Spinal cord (tissue), 10 donors: ENCODE measurements at places on chromosomes 11 and 22.

DNA sequence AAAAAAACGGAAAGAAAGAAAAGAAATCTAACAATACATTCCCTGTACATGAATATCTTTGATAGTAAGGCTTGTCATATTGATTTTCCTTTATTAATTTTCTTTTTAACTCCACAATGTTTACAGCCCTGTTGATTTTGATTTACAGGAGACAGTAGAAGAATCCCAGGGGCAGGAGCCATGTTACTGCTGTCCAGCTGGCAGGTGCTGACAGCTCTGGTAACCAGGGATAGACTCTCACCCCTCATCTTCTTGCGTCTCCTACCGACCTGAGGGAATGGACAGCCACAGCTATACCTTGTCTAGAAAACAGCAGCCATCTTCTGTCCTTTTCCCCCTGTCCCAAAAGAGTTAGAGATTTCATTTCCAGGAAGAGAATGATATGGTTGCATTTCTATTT is 37.4 kb downstream of the PRDM10 start:
- H3K27me3 ChIP-seq = no peaks in the 10 kb centered on the region
- no peaks in the 10 kb centered on the region for H3K36me3 ChIP-seq
- no peak overlapping the region for H3K27ac ChIP-seq
- H3K4me1 ChIP-seq = no peaks in the 10 kb centered on the region
- no peak for DNase-seq
- no peak overlapping the region for H3K4me3 ChIP-seq

DNA sequence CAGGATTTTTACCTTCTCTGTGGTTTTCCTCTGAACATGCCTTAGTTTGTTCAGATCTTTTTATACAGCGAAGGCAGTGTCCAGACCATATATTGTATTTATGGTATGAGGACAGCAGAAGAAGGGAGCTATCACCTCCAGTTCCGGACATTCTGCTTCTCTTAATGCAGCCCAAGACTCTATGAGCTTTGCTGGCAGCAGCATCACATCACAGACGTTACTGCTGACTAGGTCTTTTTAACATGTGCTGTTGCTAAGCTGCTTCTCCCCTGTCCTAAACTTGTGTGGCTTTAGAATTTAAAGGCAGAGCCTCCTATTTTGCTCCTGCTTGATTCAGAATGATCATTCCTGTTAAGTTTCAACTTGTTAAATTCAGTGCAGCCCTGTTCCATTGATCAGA is 13.4 kb downstream of the MICAL2 start:
- peaks cover 11% of the 10 kb centered on the region for H3K27me3 ChIP-seq
- DNase-seq = no peak
- H3K4me3 ChIP-seq = no peak overlapping the region
- peaks cover 11% of the 10 kb centered on the region for H3K4me1 ChIP-seq
- H3K36me3 ChIP-seq = no peaks in the 10 kb centered on the region

GRCh38 chr11:78740199-78741071 is 165.8 kb upstream of the NARS2 start:
- H3K4me1 ChIP-seq = peaks cover 5% of the 10 kb centered on the region
- no peak for DNase-seq

DNA sequence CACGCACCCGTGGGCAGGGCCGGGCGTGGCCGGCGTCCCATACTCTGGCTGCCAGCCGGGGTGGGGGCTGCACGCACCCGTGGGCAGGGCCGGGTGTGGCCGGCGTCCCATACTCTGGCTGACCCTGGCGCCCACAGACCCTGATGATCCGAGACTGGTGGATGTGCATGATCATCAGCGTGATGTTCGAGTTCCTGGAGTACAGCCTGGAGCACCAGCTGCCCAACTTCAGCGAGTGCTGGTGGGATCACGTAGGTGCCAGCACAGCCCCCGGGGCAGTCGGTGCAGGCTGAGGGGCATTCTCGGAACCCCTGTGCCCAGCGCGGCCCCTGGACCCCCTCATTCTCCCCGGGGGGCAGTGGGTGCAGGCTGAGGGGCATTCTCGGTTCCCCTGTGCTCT is 19.0 kb downstream of the RNH1 start:
- no peak for DNase-seq
- H3K36me3 ChIP-seq = peaks cover 74% of the 10 kb centered on the region
- H3K27me3 ChIP-seq = no peaks in the 10 kb centered on the region

DNA sequence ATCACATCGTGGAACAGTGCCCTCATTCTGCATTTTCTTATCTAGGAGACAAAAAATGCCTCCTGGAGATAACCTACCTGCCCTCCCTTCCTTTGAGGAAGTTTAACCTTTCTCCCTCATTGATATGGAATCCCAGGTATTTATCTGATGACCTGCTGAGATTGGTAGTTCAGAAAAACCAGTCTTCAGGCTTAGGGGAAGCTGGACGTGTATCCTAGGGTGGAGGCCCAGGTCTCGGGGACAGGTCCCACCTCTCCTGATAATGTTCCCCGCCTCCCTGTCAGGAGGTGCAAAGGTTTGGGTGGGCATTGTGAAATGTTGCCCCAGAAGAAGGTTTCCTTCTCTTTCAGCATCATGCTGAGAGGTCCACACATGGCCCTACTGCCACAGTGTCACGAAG is 186.9 kb upstream of the NAV2 start:
- no peak for DNase-seq
- no peaks in the 10 kb centered on the region for H3K36me3 ChIP-seq
- no peak overlapping the region for H3K4me3 ChIP-seq
- peaks cover 17% of the 10 kb centered on the region for H3K4me1 ChIP-seq
- H3K27me3 ChIP-seq = no peaks in the 10 kb centered on the region

DNA sequence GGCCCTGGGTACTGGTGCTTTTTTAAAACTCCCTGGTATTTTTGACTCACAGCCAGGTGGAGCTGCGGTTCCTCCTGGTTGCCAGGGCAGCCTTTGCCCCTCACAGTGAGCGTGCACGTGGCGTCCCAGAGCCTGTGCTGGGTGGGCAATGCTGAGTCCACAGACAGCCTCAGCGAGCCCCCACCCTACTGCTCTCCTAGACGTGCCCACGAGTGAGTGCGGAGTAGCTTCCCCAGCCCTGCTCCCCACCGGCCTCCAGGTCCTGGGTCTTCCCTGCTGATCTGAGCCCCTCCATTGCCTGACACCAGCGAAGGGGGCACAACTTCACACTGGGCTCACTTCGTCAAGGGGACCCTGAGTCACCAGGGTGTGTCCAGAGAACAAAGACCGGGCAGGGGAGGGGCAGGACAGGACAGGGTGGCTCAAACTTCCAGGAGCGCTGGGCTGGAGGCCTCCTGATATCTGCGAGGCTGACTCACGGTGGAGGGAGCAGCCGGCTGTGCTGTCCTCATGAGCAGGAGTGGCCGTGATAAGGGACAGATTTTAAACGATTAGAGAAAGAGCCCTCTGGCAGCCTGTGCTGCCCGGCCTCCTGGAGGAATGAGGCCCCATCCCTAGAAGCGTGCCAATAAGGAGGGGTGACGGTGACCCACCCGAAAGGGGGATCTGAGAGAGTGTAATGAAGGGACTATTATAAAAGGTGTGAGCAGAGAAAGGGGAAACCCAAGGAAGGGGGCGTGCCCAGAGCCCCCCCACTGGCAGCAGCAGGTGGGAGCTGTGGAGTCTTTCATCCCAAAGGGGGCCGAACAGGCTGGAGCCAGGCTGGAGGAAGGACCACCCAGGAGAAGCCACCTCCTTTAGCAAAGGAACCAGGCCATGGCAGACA is 129.3 kb upstream of the FGF3 start:
- H3K36me3 ChIP-seq = no peaks in the 10 kb centered on the region
- H3K27me3 ChIP-seq = peaks cover 6% of the 10 kb centered on the region
- H3K4me1 ChIP-seq = peaks cover 9% of the 10 kb centered on the region
- no peak for DNase-seq
- no peak overlapping the region for H3K4me3 ChIP-seq
- no peak overlapping the region for H3K27ac ChIP-seq

DNA sequence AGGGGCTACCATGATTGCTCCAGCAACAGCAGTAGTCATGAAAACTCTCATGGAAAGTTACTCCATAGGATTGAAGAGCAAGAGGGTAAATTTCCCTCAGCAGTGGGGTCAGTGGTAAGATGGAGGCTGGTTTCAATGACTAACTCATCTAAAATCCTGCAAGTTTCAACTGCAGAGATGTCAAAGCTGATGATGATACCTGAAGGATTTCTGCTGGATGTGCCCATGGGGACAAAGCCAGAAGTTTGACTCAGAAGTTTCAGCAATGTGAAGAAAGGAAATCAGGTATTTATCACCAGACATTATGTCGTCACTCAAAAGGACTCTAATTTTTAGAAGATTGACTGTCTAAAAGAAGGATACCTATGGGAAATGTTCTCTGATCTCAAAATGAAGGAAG is 29.1 kb downstream of the RAB38 start:
- no peak overlapping the region for H3K27ac ChIP-seq
- H3K4me1 ChIP-seq = no peaks in the 10 kb centered on the region
- no peak for DNase-seq
- H3K36me3 ChIP-seq = no peaks in the 10 kb centered on the region
- H3K4me3 ChIP-seq = no peak overlapping the region

DNA sequence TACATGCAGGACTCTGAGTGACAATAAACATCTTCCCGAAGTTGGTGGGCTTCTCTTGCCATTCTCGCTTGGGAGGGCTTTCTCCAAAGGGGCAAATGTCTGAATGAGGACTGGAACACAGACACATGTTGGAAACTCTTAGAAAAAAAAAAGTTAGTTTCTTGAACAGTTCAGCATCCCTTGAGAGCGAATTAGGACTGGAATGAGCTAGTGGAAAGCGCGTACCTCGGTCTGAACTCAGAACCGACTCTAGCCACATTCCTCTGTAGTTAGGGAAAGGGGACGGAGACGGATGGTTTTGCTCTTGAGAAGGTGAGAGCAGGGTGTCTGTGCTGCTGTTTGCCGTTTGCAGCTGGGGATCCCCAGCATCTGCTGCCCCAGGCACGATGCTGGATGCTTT is 517.3 kb downstream of the TBC1D22A start:
- H3K4me1 ChIP-seq = peaks cover 5% of the 10 kb centered on the region
- no peak overlapping the region for H3K4me3 ChIP-seq
- no peaks in the 10 kb centered on the region for H3K36me3 ChIP-seq
- peaks cover 2% of the 10 kb centered on the region for H3K27me3 ChIP-seq
- no peak overlapping the region for H3K27ac ChIP-seq

- H3K4me3 ChIP-seq = no peak overlapping the region
- H3K4me1 ChIP-seq = no peaks in the 10 kb centered on the region
- DNase-seq = no peak
These were observed 74.6 kb downstream of the RAB30 start for GRCh38 chr11:82996966-82997606.

DNA sequence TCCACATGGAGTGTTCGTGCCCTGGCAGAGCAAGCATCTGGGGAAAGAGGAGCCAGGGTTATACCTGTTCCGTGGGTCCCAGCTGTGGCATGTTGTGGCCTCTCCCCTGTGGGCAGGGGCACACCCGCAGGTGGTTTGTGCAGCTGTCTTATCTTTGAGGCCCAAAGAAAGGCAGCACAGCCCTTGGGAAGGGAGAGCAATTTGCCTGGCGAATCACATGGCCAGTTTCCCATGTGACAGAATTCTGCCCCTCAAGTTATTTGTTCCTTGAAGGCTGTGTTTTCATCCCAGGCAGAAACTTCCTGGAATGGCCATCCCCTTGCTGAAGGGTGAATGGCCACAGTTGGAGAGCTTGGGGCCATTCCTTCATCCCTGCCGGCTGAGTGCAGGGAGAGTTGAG is 16.4 kb upstream of the COX8A start:
- no peak overlapping the region for H3K27ac ChIP-seq
- no peaks in the 10 kb centered on the region for H3K27me3 ChIP-seq
- H3K4me1 ChIP-seq = peaks cover 5% of the 10 kb centered on the region
- no peak overlapping the region for H3K4me3 ChIP-seq

DNA sequence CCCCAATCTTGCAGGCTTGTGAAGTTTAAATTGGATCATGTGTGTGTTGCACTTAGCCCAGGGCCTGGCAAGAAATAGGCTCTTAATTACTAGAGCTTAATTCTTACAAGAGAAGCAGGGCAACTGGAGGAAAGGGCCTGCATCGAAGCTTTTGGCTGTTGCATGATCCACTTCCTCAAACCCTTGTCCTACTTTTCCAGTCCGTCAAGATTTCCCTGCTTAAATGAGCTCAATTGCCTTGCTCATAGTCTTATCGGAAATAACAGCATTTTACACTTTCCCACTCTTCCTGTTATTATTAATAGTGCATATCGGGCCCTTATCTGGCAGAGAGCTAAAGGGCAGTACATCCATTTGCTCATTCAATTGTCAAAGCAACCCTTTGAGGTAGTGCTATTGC is 18.1 kb downstream of the DTX4 start:
- peaks cover 29% of the 10 kb centered on the region for H3K4me1 ChIP-seq
- peaks cover 48% of the 10 kb centered on the region for H3K36me3 ChIP-seq
- H3K27ac ChIP-seq = no peak overlapping the region
- no peak for DNase-seq
- no peaks in the 10 kb centered on the region for H3K27me3 ChIP-seq

GRCh38 chr22:43182118-43182517 is 4.8 kb downstream of the TTLL12 start:
- H3K27ac ChIP-seq = no peak overlapping the region
- H3K4me1 ChIP-seq = peaks cover 15% of the 10 kb centered on the region

- no peaks in the 10 kb centered on the region for H3K4me1 ChIP-seq
- no peaks in the 10 kb centered on the region for H3K36me3 ChIP-seq
- H3K27ac ChIP-seq = no peak overlapping the region
- H3K4me3 ChIP-seq = no peak overlapping the region
- no peak for DNase-seq
These were observed 15.8 kb upstream of the PAFAH1B2 start for GRCh38 chr11:117128289-117128688.

GRCh38 chr22:39149915-39150847 is 2.3 kb downstream of the CBX7 start:
- H3K4me3 ChIP-seq = no peak overlapping the region
- peaks cover 24% of the 10 kb centered on the region for H3K36me3 ChIP-seq
- H3K27ac ChIP-seq = peak overlapping the region; percentile 35
- H3K27me3 ChIP-seq = peaks cover 11% of the 10 kb centered on the region
- no peak for DNase-seq

DNA sequence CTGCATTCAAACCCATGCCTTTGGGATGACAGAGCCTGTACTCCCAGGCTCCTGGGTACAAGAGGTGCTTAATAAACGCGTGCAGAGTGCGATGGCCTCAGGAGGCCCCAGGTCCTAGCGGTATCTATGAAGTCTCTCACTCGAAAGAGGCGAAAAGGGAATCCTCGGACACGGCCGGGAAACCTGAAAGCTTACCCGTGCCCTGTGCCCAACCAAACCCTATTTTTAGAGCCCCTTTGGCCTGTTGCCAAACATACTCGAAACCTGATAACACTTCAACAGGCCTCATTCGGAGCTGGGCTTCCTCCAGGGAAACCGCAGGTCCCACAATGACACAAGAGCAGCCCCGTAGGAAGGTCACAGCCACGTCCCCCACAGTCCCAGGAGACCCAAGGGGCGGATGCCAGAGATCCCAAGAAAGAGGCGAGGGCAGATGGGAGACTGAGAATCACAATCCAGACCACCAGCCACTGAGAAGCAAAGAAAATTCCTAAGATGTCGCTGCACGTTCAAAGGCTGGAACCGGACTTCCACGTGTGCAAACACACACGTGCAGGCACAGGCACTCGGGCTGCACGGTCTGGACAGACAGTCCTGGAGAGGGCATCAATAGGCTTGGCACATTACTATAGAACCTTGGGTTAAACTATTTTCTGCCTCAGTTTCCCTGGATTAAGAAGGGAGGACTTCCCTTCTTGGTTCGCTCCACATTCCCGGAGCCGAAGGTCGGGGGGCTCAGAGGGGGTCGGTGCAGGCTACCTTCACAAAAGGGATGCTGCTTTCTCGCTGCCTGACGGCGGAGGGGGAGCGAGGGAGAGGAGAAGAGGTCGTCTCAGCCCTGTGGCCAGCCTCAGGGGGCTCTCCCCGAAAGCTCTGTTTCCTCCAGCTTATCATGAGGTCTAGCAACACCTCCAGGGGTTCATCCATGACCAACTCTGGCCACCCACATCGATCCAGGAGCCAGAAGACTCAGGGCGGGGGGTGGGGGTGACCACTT is 8.2 kb downstream of the PDGFB start:
- peaks cover 22% of the 10 kb centered on the region for H3K36me3 ChIP-seq
- peaks cover 90% of the 10 kb centered on the region for H3K4me1 ChIP-seq
- H3K4me3 ChIP-seq = no peak overlapping the region
- peak overlapping the region; percentile 76 for H3K27ac ChIP-seq
